ENCODE measurements at places on chromosomes 13 and 19.

DNA sequence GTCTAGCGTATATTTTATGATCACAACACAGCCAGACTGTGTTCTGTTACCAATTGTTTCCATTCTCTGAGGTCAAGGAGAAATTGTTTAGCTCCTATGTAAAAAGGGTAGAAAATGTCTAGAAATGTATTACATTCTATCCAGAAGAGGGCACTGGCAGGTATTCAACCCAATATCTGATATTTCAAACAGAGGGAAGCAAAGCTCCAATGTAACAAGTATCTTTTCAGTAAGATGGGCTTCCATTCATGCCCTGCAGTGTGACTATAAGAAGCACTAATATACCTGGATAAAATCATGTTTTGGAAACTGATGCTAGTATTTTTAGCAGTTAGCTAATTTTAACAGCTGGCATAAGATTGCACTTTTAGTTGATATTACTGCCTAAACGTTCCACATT lies 312.7 kb downstream of the FGF14 start:
- peak; percentile 59 for ATAC-seq

GRCh38 chr19:1366296-1366695 lies 17.4 kb upstream of the NDUFS7 start:
- no peak for ATAC-seq

DNA sequence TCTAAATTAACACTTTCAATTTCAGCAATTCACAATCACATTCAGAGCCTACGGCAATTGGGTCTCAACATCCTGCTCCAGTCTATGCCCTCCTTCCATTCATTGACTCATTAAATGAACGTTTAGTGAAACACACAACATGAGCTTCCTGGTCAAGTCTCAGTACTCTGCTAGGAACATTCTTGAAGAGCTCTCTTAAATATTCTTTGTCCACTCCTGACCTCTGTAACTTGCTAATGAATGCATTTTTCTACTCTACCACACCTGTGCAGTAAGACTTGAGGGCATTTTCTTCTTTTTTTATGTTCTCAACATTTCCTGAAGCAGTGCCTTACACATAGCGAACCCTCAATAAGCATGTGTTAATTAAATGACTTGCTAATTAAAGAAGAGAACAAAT lies 168.6 kb downstream of the OXGR1 start:
- no peak for ATAC-seq

- ATAC-seq, result peak; percentile 21
Observed at GRCh38 chr19:5743630-5744029, 23.2 kb downstream of the CATSPERD start.

- no peak for ATAC-seq
Observed at GRCh38 chr19:3813473-3814392, 27.6 kb upstream of the MATK start.

- peak; percentile 11 for ATAC-seq
Observed at GRCh38 chr19:1206864-1207450, 1.4 kb downstream of the STK11 start.

GRCh38 chr19:47663435-47663910 lies 49.7 kb upstream of the EHD2 start:
- peak; percentile 78 for ATAC-seq

DNA sequence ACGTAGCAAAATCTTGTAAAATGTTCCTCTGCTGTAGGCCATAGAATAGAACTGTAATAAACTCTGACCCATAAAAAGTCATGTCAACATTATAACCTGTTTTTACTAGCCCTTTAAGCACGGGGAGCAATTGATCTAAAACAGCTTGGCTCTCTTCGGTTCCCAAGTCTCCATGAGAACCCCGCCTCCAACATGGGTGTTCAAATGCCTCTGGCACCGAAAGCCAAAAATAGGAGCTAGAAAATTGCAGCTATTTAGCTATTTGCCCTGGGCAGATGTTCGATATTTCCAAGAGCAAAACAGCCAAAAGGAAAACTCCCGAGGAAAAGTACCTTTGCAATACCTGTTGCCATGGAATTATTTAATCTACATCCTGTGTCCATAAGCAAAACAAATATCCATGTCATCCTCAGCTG lies 563.1 kb downstream of the EFNB2 start:
- ATAC-seq, result no peak

DNA sequence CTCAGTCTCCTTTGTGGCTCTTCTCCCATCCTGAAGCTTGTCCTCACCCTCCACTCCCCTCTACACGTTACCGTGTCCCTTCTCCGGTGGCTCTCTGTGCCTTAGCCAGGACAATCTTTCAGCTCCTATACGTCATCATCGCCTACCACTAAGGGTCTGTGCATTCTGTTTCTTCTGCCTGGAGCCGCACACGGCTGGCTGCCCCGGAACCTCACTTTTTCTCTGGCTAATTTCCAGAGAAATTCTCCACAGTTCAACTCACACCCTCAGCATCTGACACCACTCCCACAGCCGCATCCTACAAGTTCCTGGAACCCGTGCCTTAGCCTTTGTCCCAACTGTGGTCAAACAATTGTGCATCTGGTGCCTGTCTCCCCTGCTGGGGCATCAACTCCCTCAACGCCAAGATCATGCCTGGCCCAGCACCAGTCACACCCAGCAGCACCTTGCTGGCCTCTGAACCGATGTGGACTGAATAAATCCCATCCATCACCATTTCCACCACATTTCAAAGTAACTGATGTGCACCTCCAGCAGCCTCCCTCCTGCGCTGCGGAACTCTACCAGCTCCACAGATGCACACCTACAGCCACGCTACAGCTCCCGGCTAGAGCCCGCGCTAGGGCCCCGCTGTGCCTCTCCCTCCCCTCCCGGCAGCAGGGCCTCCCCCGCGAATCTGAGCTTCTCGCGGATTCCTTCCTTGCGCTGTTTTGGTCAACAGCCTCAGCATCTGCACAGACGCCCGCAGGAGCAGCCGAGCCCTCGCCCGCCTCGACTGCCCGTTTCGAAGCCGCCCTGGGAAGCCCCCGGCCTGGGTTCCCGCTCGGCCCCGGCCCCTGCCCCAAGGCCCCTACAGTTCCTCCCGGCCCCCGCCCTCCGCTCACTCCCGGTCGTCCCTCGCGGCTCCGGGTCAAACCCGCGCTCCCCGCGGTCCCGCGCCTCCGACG lies 689 bp downstream of the DCUN1D2 start:
- peak; percentile 21 for ATAC-seq

DNA sequence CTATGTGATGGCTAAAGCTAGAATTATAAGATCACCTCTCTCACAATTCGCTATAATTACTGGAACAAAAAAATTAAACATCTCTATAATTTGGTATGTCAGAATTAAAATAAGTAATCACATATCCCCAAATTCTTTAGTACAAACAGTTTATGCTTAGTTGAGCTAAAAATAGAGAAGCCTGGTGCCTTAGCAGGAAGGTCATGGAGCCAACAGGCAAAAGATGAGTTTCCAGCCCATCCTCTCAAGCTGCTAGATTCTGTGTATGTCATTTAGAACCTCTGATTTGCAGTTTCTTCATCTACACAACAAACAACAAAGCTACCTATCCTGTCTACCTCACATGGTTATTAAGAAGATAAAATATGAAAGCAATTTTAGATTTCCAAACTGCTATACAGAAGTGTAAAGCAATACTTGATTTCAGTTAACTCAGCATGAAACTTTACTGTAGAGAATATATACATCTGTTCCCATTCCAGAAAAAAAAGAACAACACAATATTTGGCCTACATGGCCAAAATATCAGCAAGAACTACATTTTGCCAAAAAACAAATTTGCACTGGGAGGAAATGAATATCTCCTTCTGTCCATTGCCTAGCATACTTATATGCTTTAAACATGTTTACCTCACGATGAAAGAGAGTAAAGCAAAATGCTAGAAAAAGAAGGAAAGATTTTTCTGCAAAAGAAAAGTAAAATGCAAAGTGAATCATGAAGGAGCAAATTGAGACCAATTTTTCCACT lies 294.0 kb upstream of the MIR17HG start:
- peak; percentile 73 for ATAC-seq

- no peak for ATAC-seq
Observed at GRCh38 chr19:13864046-13864666, 12.8 kb upstream of the NANOS3 start.

GRCh38 chr13:111955412-111956065 lies 111.4 kb upstream of the SOX1 start:
- ATAC-seq, result no peak

DNA sequence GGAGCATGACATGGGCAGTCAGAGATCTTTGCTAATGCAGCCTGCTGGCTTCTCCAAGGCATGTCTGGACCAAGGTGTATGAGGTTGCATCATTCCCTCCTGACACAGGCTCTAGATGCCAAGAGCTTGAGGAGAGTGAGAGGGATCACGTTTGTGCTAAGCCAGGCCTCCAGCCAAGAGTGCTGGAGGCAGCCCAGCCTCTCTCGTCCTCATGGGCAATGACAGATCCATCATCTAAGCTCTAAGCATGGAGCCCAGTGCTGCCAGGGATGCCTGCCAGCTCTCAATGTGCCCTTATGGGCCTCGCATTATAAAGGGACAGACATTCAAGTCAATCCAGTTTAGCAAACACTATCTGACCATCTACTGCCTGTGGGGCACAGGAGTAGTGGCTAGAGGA lies 136.3 kb upstream of the VSTM2B start:
- no peak for ATAC-seq

DNA sequence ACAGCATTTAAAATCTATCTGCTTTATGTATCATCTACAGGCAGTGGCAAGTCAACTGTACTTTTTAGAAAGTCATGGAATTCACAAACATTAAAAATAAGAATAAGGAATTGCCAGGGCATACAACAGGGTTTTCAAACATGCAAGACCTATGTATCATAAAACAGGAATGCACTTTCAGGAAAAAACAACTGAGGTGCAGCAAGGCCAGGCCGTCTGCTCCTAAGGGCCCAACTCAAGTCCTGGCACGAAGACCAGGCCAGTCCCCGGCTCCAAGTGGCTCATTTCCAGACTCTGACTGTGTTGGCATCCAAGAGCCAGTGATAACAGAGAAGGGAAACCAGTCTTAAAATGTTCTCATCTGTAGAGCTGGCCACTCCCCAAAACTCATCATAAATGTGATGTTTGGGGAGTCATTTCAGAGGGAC lies 7.1 kb downstream of the RFX2 start:
- ATAC-seq, result peak; percentile 79

Measured in SK-N-SH treated with all-trans-retinoic acid at 6 μM for 48 hours (cell line).